Central memory CD4-positive, alpha-beta T cell (primary cell): ENCODE measurements at places on chromosomes 4 and X.

- no peak for DNase-seq
Measured at GRCh38 chrX:55484948-55485347, 4.7 kb downstream of the USP51 start.

DNA sequence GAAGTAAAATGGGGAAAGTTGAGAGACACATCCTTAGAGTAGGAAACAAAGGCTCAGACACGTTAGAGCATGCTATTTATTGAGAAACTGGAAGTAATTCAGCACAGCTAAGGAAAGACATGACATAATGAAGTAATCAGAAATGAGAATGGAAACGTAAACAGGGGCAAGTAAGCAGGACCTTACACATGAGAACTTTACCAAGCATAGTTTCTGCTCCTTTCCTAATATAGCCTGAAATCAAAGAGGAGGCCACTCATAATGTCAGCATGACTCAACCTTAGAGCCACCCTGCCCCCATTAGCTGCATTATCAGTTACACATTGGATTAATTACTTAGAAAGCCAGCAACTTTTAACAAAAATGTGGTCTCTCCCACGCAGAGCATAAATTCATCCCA is 558.3 kb upstream of the GRIA3 start:
- no peak for DNase-seq

- no peak for DNase-seq
Measured at GRCh38 chrX:36214924-36215323, 295.4 kb downstream of the CFAP47 start.

- DNase-seq = no peak
Measured at GRCh38 chrX:53321943-53322497, 40.6 kb upstream of the IQSEC2 start.

GRCh38 chrX:110381216-110381615 is 22.6 kb downstream of the RTL9 start:
- no peak for DNase-seq

DNA sequence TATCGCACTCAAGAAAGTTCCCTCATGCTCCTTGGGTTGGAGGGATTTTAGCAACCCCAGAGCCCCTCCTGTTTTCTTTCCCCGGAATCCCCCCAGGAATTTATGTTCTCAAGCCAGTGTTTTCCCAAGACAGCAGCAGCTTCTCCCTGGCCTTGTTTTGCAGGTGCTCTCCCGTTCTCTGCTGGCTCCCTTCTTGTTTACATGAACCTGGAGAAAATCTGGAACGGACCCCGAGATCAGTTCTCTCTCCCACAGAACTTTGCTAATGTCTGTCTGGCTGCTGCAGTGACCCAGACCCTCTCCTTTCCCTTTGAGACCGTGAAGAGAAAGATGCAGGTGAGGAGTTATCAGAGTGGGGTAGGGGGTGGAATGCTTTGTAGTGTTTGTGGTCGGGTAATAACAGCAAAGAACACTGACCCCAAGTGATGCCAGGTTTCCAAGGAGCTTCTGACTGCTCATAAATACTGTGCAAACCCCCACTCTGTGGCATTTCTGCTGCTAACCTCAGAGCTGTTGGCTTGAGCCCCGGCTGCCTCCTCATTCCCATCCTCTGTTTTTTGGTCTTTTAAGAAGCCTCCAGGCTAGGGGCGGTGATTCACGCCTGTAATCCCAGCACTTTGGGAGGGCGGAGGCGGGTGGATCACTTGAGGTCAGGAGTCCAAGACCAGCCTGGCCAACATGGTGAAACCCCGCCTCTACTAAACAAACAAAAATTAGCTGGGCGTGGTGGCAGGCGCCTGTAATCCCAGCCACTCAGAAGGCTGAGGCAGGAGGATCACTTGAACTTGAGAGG is 11.1 kb downstream of the SLC25A43 start:
- DNase-seq = no peak

DNA sequence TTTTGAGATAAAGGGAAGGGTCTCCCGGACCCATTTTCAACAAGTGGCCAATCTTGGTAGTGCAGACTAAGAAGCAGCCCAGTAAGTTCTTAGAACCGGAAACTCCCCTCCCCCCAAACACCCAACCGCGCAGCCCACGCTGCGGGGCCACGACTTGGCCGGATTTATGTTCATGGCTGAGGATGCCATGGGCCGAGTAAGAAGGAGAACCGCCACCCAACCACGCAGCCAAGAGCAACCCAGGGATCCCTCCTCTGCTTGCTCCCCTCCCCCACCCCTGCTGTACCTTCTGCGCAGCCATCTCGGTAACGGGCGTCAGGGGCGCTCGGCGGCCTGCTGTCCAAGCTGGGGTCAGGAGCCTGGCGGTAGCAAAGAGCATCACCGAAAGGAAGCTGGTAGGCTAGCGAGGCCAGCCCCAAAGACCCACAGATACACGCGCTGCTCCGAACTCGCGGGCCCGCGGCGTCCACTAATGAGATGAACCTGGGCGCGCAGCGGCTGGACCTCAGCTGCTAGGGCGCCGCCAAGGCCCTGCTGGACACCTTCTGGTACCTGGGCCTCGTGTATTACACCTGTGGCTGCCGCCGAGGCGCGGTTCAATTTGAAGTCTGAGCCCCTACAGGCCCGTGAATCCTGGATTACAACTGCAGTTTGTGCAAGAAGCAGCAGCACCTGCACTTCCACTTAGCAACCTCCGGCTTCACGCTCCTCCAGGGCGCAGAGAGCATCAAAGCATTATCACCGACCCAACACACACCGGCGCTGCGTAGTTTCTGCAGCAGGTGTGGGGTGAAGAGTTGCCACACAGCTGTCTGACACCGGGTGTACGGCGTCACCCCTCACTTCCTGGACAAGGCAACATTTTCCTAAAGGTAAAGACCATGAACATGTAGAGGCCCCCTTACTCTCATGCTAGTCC is 63.4 kb downstream of the NUDT10 start:
- DNase-seq = peak; percentile 66

DNA sequence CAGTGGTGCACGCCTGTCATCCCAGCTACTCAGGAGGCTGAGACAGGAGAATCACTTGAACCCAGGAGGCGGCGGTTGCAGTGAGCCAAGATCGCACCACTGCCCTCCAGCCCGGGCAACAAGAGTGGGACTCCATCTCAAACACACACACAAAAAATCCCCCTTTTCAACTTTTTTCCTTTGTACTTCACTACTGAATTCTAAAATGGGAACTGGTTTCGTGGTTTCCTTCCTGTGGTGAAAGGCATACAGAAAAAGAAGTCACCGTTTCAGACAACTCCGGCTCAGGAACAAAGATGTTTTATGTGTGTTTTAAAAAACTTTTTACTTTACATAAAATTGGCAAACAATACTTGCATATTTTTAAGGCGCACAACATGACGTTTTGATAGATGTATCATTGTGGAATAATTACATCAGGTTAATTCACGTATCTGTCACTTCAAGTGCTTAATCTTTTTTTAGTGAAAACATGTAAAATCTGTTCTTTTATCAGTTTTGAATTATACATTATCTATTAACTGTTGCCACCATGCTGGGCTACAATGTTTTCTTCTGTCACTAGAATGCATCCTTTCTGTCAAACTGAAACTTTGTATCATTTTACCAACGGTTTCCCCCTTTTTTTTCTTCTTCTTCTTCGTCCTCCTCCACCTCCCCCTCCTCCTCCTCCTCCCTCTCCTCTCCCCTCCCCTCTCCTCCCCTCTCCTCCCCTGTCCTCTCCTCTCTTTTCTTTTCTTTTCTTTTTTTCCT is 186.0 kb downstream of the CRLF2 start:
- peak; percentile 14 for DNase-seq

DNA sequence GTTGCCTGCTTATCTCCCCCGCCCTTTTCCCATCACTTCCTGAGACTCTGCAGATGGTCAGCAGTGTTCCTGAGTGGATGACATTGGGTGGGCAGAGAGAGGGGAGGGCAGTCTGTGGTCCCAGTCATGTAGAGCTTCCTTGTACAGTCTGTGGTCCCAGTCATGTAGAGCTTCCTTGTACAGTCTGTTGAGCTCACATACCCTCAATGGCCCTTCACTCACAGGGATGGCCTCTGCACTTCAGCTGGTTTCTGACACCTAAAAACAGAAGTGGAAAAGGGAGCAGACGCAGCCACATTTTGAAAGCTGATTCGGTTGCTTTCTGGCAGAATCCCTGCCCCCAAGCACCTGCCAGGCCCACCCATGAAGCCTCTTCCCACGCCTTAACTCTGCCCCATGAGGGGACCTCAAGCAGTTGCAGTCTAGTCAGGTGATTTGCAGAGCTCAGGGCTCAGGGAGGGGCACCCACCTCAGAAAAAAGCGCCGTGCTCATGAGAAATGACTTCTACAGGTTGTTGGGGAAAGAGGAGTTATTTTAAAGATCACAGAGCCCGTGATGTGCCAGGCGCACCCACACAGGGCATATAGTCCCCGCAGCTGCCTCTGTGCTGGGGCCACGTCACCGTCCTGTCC is 3.6 kb upstream of the TMEM271 start:
- DNase-seq = no peak
